ENCODE measurements at places on chromosomes 3 and 15. TPM values are rescaled to one million over a fixed set of nuclear protein-coding genes. Genes with fewer than 3 reads are reported as not detected.

CRELD1 gene
- total RNA-seq: 7.6 TPM

DNA sequence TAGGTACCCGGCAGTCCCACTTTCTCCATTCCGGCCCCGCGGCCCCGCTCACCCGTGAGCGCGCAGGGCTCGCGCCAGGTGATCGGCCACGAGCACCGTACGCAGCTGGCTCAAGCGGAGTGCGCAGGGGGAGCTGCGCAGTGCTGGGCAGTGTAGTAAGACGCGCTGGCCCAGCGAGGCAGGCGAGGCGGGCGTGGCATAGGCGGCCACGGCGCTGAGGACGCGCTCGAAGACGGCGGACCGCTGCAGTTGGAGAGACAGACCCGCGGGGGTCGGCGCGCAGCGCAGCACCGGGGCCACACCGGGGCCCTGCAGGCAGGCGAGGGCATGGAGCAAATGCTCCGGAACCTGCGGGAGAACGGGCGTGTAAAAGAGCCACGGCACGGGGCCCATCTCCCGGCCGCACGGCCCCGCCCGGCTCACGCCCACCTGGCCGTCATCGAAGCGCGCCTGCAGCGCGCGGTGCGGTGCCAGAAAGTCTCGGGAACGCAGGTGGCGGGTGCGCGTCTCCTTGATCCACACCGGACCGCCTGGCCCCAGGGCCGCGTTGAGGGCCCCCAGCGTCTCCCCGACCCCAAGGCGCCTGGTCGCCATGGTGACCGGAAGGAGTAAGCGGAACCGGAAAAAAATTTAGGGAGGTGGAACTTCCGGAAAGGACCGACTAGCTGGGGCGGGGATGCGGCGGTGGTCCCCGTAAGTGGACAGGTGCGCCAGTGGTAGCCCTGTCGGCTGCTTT, at the start of gene DALRD3:
DALRD3 (minus strand) TSS at position 610 of the 736 bp plus-strand sequence; CDS start at position 594, 16 bp downstream.
- H3K36me3 ChIP-seq: peaks cover 33% of the 10 kb centered on the region
- H3K27ac ChIP-seq: peak within 1 kb of the TSS; percentile 65
- peak within 1 kb of the TSS; percentile 92 for H3K4me3 ChIP-seq
- peaks cover 30% of the 10 kb centered on the region for H3K4me1 ChIP-seq
- H3K27me3 ChIP-seq: no peaks in the 10 kb centered on the region

SLC2A2 gene
- total RNA-seq: not detected

TMCO5A gene
- not detected for total RNA-seq

DNA sequence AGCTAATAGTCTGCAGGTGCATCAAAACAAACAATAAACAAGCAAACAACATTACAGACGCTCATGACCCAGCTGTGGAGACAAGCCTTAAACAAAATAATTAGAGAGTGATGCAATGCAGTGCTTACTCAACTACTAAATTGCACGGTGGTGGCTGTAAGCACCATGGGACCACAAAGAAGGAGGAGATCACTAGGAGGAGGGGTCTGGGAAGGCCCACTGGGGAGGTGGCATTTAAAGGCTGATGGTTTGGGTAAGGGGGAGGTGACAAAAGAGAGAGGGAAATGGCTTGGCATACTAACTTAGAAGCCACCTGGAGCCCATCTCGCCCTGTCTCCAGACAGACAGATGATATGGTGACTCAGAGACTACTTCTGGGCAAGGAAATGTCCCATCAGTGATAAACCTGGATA, 516.7 kb downstream of the FOXP1 start:
- peak; percentile 86 for DNase-seq
- peak overlapping the region; percentile 97 for H3K27ac ChIP-seq
- no peaks in the 10 kb centered on the region for H3K27me3 ChIP-seq
- no peak overlapping the region for H3K4me3 ChIP-seq
- no peaks in the 10 kb centered on the region for H3K36me3 ChIP-seq
- peaks cover 37% of the 10 kb centered on the region for H3K4me1 ChIP-seq

GRCh38 chr15:79400650-79401049, 31.5 kb upstream of the MINAR1 start:
- no peak for DNase-seq
- H3K36me3 ChIP-seq: no peaks in the 10 kb centered on the region
- no peaks in the 10 kb centered on the region for H3K4me1 ChIP-seq
- H3K27me3 ChIP-seq: no peaks in the 10 kb centered on the region
- no peak overlapping the region for H3K4me3 ChIP-seq

DNA sequence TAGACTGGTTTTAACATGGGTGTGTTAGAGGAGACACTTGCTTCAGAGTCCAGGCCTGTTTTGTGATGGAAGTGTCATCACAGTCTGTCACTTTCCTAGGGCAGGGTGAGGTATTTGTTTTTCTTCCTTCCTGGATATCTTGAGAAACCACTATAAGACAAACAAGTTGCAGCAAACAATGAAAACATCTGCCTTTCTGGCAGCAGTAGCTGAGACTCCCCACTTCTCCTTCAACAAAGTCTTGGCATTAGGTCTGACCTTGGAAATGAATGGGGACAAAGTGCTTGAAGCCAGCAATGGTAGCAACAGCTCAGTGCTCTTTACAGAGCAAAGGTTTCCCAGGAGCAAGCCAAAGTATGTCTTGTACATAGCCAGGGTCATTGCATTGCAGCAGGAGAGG, 64.6 kb downstream of the CD200 start:
- H3K27me3 ChIP-seq: no peaks in the 10 kb centered on the region
- H3K36me3 ChIP-seq: no peaks in the 10 kb centered on the region
- no peak overlapping the region for H3K4me3 ChIP-seq
- no peaks in the 10 kb centered on the region for H3K4me1 ChIP-seq
- H3K27ac ChIP-seq: no peak overlapping the region

- H3K27ac ChIP-seq: peak overlapping the region; percentile 91
- H3K4me1 ChIP-seq: peaks cover 55% of the 10 kb centered on the region
- peaks cover 4% of the 10 kb centered on the region for H3K36me3 ChIP-seq
- no peak overlapping the region for H3K4me3 ChIP-seq
Measured at GRCh38 chr3:81726132-81726531, 35.3 kb downstream of the GBE1 start.

DNA sequence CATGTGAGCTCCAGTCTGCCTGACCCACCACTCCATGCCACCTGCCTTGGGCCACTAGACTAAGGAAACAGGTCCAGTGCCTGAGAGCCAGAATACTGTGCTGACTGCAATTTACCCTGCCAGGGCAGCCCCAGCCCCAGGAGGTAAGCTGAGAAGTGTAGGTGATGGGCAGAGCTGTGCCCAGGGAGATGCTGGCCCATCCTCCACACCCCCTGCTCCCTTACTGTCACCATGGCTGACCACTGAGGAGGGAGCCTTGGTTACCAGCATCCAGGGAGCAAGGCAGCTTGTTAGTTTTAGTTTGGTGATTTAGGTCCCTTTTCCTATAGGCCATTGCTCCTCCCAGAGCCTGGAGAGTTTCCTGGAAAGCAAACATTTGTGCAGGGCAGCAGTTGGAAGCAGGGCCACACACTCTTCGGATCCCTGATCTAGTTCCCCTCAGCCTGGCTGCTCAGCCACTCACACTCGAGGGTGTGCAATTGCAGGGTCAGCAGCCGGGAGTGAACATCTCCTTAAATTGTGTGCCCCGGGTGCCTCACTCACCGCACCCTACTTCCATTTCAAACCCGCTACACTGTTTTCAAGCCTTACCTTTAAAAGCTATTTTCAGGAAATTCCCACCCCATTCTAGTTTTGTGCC, 2.0 kb downstream of the GALNT15 start:
- peak overlapping the region; percentile 12 for H3K4me3 ChIP-seq
- H3K27me3 ChIP-seq: no peaks in the 10 kb centered on the region
- H3K4me1 ChIP-seq: peaks cover 51% of the 10 kb centered on the region
- DNase-seq: no peak
- no peak overlapping the region for H3K27ac ChIP-seq
- no peaks in the 10 kb centered on the region for H3K36me3 ChIP-seq

- no peaks in the 10 kb centered on the region for H3K27me3 ChIP-seq
- peaks cover 33% of the 10 kb centered on the region for H3K4me1 ChIP-seq
Measured at GRCh38 chr15:70741107-70741531, 22.2 kb downstream of the UACA start.

DNA sequence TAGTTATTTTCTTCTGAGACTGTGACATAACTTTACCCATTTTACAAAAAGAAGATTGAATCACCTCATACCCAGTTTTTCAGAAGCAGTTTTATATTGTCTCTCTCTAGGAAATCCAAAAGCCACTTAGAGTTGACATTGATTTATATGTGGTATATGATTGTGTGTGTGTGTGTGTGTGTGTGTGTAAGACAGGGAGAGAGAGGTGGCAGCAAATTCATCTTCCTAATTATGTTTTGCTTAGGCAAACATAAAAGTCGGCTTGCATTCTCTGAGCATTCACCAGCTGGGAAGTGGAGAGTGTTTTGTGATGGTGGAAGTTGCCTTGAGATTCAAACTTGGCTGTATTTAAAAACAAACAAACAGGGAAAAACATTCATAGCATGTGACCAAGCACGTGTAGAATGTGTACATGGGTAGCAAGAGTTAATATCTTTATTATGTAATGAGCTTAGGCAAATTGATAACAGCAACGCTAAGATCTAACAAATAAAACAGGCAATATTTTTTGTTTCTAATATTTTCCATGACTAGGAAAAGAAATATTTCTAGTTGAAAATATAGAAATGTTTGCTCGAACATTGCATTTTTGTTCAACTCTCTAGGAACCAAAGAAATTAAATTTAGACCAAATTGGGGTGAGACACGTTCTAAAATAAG, 64.4 kb upstream of the IGF1R start:
- no peaks in the 10 kb centered on the region for H3K36me3 ChIP-seq
- no peak for DNase-seq
- H3K27ac ChIP-seq: no peak overlapping the region
- H3K4me3 ChIP-seq: no peak overlapping the region
- peaks cover 24% of the 10 kb centered on the region for H3K27me3 ChIP-seq
- H3K4me1 ChIP-seq: no peaks in the 10 kb centered on the region

DNA sequence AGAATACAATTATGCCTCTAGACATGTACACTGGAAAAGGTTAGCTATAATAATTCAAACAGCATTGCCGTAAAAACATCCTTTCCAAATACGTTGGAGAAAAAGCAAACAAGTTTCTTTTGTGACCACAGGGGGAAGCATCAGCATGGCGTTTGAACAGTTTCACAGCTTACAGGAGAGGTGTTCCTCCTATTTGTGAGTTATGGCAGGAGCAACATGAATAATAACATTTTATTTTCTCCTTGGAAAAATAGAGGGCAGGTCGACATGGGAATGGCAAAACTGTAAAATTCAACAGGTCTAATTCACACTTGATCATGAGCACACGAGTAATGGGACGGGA, 39.7 kb upstream of the GADL1 start:
- H3K4me1 ChIP-seq: no peaks in the 10 kb centered on the region
- H3K27ac ChIP-seq: peak overlapping the region; percentile 7
- DNase-seq: peak; percentile 23
- peak overlapping the region; percentile 54 for H3K4me3 ChIP-seq
- no peaks in the 10 kb centered on the region for H3K36me3 ChIP-seq

GRIP2 gene
- 1.4 TPM for total RNA-seq

UROC1 gene
- not detected for total RNA-seq

ROBO2 gene
- 0.36 TPM for total RNA-seq

GRCh38 chr15:51677021-51677420, 4.3 kb upstream of the SCG3 start:
- no peaks in the 10 kb centered on the region for H3K4me1 ChIP-seq
- H3K4me3 ChIP-seq: no peak overlapping the region
- no peaks in the 10 kb centered on the region for H3K36me3 ChIP-seq
- no peaks in the 10 kb centered on the region for H3K27me3 ChIP-seq
- no peak overlapping the region for H3K27ac ChIP-seq

- H3K4me1 ChIP-seq: peaks cover 26% of the 10 kb centered on the region
Measured at GRCh38 chr3:49032646-49033304, 3.6 kb upstream of the IMPDH2 start.

GRCh38 chr15:92663250-92663951, 7.8 kb upstream of the FAM174B start:
- H3K27ac ChIP-seq: no peak overlapping the region
- H3K4me3 ChIP-seq: no peak overlapping the region
- DNase-seq: no peak
- H3K27me3 ChIP-seq: no peaks in the 10 kb centered on the region

DNA sequence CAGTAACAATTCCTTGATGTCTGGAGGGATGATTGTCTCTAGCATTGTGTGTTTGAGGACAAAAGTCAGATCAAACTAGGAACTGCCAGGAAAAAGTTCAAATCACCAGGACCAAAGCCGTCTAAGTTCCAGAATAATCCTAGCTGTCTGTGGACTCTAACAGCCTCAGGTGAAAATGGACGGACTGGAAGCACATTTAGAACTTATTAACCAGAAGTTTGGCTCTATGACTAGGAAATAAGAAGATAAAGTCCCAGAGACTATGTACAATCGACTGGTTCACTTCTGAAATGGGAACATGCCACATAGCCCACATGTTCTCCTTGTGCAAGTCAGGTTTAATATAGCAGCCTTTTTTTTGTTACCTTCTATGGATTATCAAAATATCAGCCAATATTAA, 50.6 kb upstream of the SGO1 start:
- H3K36me3 ChIP-seq: no peaks in the 10 kb centered on the region
- H3K27ac ChIP-seq: no peak overlapping the region
- H3K4me1 ChIP-seq: no peaks in the 10 kb centered on the region
- no peak overlapping the region for H3K4me3 ChIP-seq

- no peaks in the 10 kb centered on the region for H3K27me3 ChIP-seq
- no peaks in the 10 kb centered on the region for H3K4me1 ChIP-seq
- H3K36me3 ChIP-seq: no peaks in the 10 kb centered on the region
Measured at GRCh38 chr3:135034291-135034768, 239.3 kb downstream of the EPHB1 start.

CCR8 gene
- total RNA-seq: not detected

GRCh38 chr15:39748276-39748675, 34.4 kb downstream of the FSIP1 start:
- no peaks in the 10 kb centered on the region for H3K36me3 ChIP-seq
- H3K27me3 ChIP-seq: no peaks in the 10 kb centered on the region
- peaks cover 27% of the 10 kb centered on the region for H3K4me1 ChIP-seq

DNA sequence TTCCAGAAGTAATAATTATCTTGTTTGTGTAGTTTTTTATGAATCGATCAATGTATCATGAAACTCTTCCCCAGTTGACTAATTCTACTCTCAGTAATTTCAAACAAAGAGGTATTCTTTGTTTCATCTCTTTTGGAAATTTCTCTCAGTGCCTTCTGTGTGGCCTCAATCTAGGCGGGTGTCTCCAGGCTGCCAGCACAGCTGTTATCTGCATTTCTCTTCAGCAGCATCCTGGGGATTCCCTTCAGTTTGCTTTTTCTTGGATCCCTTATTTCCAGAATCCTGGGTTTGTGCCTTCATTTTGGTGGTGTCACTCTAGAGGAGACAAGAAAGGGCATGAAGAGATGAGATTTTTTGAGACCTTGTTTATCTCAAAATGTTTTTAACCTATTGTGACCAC, 22.7 kb downstream of the NIPA2 start:
- H3K4me1 ChIP-seq: no peaks in the 10 kb centered on the region
- DNase-seq: no peak
- H3K36me3 ChIP-seq: peaks cover 41% of the 10 kb centered on the region
- no peaks in the 10 kb centered on the region for H3K27me3 ChIP-seq
- no peak overlapping the region for H3K4me3 ChIP-seq

DNA sequence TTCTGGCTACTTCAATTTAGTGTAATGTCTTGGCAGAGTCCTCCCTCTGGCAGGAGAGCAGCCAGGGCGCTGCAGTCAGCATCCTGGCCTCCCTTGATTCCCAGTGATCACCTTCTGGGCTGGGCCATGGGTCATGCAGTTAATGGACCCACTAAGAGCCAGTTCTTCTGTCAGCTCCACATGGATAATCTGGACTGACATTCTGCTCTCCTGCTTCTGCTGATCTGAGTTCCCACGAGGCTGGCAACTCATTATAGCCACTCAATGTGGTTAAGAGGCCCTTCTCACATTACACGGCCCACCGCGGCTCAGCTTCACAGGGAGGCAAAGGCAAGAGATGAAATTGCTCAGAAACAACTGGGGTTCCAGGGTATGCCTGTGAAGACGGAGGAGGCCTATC, 94.0 kb downstream of the WDR76 start:
- no peak overlapping the region for H3K4me3 ChIP-seq
- no peak overlapping the region for H3K27ac ChIP-seq
- no peaks in the 10 kb centered on the region for H3K36me3 ChIP-seq
- no peak for DNase-seq
- H3K27me3 ChIP-seq: no peaks in the 10 kb centered on the region

- no peak for DNase-seq
- H3K4me1 ChIP-seq: no peaks in the 10 kb centered on the region
- H3K4me3 ChIP-seq: no peak overlapping the region
Measured at GRCh38 chr15:58523634-58524033, 91.8 kb downstream of the LIPC start.

All from osteoblast (primary cell).